ENCODE measurements at places on chromosomes 6 and 20. TPM values are rescaled to one million over a fixed set of nuclear protein-coding genes. Genes with fewer than 3 reads are reported as not detected.

DNA sequence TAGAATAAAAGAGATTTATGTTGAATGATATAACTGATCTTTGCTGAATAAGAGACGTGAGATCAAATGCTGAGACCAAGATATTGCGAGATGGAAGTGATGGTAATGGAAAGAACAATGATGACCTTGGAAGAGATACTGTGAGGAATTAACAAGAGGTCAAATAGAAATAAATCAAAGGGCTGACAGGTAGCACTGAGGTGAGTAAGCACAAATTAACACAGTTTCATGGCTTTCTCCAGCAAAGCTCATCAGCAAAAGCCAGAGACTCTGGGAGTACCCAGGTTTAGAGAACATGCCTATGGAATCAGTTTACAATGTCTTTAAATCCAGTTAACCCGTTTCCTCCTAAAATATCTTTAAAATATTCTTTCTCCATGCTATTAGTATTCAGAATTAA, 53.3 kb downstream of the POU3F2 start:
- no peaks in the 10 kb centered on the region for H3K4me1 ChIP-seq
- H3K27me3 ChIP-seq: no peaks in the 10 kb centered on the region
- H3K4me3 ChIP-seq: no peak overlapping the region
- H3K27ac ChIP-seq: no peak overlapping the region

- no peak overlapping the region for H3K4me3 ChIP-seq
- H3K4me1 ChIP-seq: no peaks in the 10 kb centered on the region
- H3K27ac ChIP-seq: no peak overlapping the region
- H3K27me3 ChIP-seq: no peaks in the 10 kb centered on the region
Measured at GRCh38 chr6:9121549-9121948, 686.2 kb upstream of the SLC35B3 start.

DNA sequence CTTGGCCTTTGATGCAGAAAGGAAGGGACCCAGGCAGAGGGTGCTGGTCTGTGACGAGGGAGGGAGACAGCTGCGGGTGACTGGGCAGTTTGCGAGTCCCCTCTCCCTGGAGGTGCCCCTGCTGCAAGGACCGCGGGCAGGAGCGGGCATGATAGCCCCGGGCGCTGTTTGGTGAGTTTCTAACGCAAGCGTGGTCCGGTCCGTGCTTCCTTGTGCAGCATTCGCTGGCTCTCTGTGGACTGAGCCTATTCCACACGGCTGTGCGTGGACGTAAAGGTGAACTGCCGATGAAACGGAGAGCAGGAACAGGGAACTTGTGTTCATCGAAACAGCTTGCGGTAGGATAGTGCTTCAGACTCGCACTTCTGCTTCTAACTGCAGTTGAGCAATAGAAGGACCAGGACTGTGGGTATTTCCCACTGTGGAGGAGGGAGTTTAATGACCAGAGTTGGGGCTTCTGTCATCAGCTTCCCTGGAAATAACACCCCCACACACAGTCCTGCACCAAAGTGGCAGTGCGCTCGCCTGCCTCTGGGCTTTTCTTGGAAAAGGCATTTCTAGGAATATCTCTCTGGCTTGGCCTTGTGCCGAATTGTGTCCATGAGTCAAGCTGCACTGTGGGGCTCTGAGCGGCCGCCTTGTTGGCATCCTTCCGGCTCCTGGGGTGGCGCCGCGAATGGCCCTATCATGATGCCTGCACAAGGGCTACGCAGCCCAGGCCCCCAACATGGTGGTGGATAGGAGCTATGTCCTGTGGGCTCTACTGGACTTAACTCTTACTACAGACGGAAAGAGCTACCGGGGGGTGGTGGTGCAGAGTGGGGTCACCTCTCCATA, 48.9 kb downstream of the DUSP22 start:
- H3K36me3 ChIP-seq: no peaks in the 10 kb centered on the region
- H3K27me3 ChIP-seq: no peaks in the 10 kb centered on the region
- H3K27ac ChIP-seq: no peak overlapping the region
- H3K4me3 ChIP-seq: no peak overlapping the region
- no peak for DNase-seq

GRCh38 chr6:108888052-108888451, 39.8 kb downstream of the ARMC2 start:
- no peaks in the 10 kb centered on the region for H3K36me3 ChIP-seq
- H3K27me3 ChIP-seq: no peaks in the 10 kb centered on the region
- H3K27ac ChIP-seq: no peak overlapping the region
- no peak for DNase-seq

GRCh38 chr20:44113618-44114376, 73.2 kb downstream of the JPH2 start:
- no peak for DNase-seq
- no peak overlapping the region for H3K27ac ChIP-seq
- H3K27me3 ChIP-seq: no peaks in the 10 kb centered on the region
- no peaks in the 10 kb centered on the region for H3K4me1 ChIP-seq

DNA sequence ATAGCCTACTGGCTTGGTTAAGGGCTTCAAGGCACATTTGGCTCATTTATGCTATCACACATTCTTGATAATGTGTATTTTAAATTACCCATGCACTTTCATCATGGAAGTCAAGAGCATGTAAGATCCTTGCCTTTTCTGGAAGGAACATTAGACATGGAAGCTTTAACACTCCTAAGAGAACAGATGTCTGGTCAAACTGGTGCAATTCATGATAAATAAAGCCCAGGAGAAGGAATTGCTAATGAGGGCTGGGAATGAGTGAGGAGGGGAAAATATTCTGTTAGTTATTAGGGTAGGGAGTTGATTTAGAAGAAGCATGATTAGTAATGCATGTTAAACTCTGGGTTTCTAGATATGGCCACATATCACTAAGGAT, 688.6 kb upstream of the CITED2 start:
- H3K27me3 ChIP-seq: no peaks in the 10 kb centered on the region
- peak overlapping the region; percentile 26 for H3K27ac ChIP-seq
- no peak overlapping the region for H3K4me3 ChIP-seq
- peaks cover 21% of the 10 kb centered on the region for H3K4me1 ChIP-seq
- no peaks in the 10 kb centered on the region for H3K36me3 ChIP-seq

DNA sequence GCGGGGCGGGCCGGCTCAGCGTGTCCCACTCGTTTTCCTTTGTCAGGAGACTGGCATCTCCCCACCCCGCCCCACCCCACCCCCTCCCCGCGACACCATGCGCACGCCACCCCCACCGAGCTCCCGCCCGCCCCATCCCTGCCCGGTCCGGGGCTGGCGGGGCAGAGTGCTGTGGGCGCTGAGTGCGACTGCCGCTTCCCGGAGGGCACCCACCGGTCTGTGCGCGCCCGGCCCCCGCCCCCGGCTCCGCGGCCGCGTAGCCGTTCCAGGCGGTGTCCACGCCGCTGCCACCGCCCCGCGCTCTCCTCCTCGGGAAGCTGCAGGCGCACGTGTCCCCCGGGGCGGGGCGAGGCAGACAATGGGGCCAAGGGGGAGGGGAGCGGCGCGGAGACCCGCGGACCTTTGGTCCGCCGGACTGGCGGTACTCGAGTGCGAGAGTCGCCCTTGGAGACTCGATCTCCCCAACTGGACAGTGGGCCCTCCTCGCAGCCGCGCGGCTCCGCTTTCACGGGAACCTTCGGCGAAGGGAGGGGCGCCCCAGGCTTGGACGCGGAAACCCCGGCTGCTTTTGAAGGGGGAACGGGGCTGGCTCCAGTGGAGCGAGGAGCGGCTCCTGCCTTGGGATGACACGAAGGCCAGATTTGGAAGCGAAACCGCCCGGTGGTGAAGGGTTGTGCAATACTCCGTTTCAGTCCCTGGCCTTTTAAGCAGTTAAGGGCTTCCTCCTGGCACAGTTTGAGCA, 1.0 kb upstream of the SYNCRIP start:
- peak overlapping the region; percentile 99 for H3K27ac ChIP-seq
- H3K36me3 ChIP-seq: peaks cover 13% of the 10 kb centered on the region
- peak; percentile 94 for DNase-seq
- peaks cover 8% of the 10 kb centered on the region for H3K4me1 ChIP-seq
- peak overlapping the region; percentile 89 for H3K4me3 ChIP-seq

DNA sequence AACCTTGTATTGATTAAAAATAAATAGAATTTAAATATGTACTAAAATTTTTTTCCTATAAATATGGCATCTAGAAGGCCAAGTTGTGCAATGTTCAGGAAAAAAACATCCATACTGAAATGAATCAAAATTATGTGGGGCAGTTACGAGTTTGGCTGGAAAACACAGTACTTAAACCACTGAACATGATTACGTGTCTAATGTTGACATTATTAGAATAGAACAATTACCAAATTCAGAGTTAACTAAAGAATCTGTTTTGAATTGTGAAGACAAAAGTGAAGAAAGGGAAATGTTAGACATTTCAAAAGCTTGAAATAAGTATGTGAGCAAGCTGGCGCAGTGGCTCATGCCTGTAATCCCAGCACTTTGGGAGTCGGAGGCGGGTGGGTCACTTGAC, 57.2 kb downstream of the KLHL31 start:
- no peaks in the 10 kb centered on the region for H3K36me3 ChIP-seq
- no peak for DNase-seq
- H3K4me1 ChIP-seq: no peaks in the 10 kb centered on the region
- no peaks in the 10 kb centered on the region for H3K27me3 ChIP-seq
- H3K27ac ChIP-seq: no peak overlapping the region
- H3K4me3 ChIP-seq: no peak overlapping the region

GRCh38 chr6:89400912-89401399, 11.1 kb downstream of the RRAGD start:
- no peaks in the 10 kb centered on the region for H3K27me3 ChIP-seq
- no peaks in the 10 kb centered on the region for H3K36me3 ChIP-seq
- no peak overlapping the region for H3K4me3 ChIP-seq
- DNase-seq: no peak

GRCh38 chr6:149231778-149232177, 85.7 kb upstream of the TAB2 start:
- no peaks in the 10 kb centered on the region for H3K27me3 ChIP-seq
- no peak overlapping the region for H3K27ac ChIP-seq
- no peaks in the 10 kb centered on the region for H3K36me3 ChIP-seq
- H3K4me3 ChIP-seq: no peak overlapping the region

DNA sequence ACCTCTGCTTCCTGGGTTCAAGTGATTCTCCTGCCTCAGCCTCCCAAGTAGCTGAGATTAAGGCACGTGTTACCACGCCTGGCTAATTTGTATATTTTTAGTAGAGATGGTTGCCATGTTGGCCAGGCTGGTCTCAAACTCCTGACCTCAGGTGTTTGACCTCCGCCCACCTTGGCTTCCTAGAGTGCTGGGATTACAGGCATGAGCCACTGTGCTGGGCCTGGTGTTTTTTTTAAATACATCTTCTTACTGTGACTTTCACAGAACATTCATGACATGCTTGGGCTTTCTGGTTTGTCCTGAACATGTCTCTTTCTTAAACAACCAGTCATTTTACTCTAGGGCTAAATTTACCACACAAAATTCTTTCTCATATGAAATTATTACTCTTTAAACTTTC, 34.7 kb upstream of the FAM8A1 start:
- H3K36me3 ChIP-seq: no peaks in the 10 kb centered on the region
- no peaks in the 10 kb centered on the region for H3K27me3 ChIP-seq
- DNase-seq: no peak
- no peaks in the 10 kb centered on the region for H3K4me1 ChIP-seq

The SSTR4 gene
- not detected for total RNA-seq

The GSTA2 gene
- total RNA-seq: 0.28 TPM

The LTA gene
- 0.35 TPM for total RNA-seq

The SAMD10 gene
- 7.9 TPM for total RNA-seq

The NFKBIL1 gene
- total RNA-seq: 20.0 TPM

The SLC22A1 gene
- 2.3 TPM for total RNA-seq

The SLC22A7 gene
- total RNA-seq: 2.0 TPM

The MCHR2 gene
- total RNA-seq: not detected

The OPRL1 gene
- 1.2 TPM for total RNA-seq
